ENCODE measurements at places on chromosomes 5 and 9.

DNA sequence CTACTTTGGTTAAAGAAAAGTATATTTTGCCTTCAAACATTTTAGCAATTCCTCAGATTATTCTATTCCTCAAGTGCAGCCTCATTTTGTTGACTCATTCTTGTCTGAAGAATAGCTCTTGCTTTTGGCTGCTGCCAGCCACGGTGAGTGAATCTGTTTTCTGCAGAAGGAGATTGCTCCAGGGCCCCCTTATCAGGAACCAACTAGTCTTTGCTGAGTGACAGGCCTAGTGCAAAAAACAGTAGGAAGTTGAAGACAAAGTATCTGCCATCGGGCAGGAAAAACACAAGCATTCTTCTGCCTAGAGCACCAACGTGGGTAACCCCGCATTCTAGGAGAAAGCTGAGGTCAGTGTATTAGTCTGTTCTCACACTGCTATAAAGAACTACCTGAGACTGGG, 42.3 kb downstream of the ZNF883 start:
- no peak for DNase-seq

- no peak for DNase-seq
Measured at GRCh38 chr5:111223101-111223786, 940 bp upstream of the CAMK4 start.

DNA sequence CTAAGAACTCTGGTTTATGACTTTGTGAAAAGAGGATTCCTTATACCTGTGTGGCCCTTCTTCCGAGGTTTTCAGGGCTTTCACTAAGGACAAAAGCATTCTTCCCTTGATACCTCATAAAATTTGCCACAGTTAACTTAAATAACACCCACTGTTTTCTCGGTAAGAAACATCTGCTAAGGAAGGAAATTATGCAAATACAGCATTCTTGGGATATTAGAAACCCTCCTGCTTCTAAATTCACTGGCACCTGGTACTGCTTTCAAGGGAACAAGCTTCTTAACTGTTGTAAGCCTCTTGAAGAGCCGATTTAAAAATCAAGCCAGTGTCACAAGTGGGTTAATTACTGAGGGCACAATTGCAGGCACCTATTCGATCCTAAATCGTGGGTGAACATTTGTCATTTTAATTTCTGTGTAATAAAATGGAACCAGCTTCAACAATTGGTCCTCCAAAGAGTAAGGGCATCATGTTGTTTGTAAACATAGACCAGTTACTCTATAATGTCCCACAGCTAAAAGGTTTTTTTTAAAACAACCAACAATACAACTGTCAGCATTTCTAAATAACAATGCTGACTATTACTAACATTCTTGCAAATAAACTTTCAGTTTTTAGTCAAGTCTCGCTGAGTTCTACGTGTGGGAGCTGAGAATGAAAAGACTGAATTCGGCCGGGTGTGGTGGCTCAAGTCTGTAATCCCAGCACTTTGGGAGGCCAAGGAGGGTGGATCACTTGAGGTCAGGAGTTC, 26.6 kb downstream of the AK3 start:
- DNase-seq = no peak

DNA sequence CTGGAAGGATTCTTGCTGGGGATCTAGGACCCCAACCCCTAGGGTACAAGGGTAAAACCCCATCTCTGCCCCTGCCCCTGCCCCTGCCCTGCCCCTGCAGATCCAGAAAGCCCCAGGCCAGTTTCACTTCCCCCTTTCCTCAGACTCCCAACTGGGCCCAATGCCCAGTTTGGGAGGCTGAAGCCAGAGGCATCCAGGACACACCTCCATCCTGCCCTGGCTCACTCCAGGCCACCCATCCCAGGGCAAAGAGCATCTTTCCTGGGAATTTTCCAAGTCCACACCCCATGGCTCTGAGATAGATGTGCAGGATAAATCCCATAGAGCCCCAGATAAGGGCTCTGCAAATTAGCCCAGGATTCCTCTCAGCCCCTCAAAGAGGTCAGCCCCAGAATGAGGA, 17.4 kb downstream of the CNTFR start:
- DNase-seq = no peak

GRCh38 chr9:69633716-69634115, 38.5 kb downstream of the APBA1 start:
- no peak for DNase-seq

GRCh38 chr5:169439362-169439761, 138.4 kb upstream of the SLIT3 start:
- DNase-seq = no peak

- no peak for DNase-seq
Measured at GRCh38 chr9:125434986-125435775, 173.6 kb downstream of the GAPVD1 start.

DNA sequence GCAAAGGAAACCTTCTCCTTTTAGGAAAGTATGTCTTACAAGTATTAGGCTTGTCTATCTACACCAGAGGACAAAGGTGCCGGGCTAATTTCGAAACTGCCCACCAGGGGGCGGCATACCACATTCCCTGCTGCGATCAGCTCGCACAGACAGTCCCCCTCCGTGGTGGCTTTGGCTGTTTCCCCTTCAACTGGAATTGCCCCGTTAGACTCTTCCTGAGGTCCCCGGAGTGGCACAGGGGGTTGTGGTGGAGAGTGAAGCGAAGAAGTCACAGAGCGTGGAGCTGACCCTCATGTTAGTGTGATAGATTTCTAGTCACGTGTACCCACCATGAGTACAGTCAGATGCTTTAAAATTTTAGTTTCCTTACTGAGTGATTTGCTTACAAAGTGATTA, 17.5 kb downstream of the PTTG1 start:
- DNase-seq = no peak

- DNase-seq = no peak
Measured at GRCh38 chr9:112772215-112772509, 21.6 kb downstream of the SNX30 start.

- DNase-seq = peak; percentile 11
Measured at GRCh38 chr9:34744295-34745221, 34.6 kb upstream of the CCL21 start.

DNA sequence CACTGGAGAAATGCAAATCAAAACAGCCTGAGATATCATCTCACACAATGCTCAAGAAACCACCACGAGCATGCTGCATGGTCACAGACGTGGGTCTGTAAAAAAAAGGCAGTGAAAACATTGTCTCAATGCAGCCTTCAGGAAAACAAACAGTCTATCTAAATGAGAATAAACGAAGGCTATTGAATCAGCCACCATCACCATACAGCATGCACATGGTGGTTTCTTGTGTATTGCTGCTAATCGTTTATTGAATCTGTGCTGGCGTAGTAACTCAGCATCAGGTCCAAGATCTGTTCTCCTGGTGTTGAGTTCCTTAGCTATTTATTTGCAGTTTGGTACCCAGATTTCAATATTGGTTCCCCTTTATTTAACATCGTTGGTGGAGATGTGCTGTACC, 1115.0 kb downstream of the CDH18 start:
- DNase-seq = no peak

DNA sequence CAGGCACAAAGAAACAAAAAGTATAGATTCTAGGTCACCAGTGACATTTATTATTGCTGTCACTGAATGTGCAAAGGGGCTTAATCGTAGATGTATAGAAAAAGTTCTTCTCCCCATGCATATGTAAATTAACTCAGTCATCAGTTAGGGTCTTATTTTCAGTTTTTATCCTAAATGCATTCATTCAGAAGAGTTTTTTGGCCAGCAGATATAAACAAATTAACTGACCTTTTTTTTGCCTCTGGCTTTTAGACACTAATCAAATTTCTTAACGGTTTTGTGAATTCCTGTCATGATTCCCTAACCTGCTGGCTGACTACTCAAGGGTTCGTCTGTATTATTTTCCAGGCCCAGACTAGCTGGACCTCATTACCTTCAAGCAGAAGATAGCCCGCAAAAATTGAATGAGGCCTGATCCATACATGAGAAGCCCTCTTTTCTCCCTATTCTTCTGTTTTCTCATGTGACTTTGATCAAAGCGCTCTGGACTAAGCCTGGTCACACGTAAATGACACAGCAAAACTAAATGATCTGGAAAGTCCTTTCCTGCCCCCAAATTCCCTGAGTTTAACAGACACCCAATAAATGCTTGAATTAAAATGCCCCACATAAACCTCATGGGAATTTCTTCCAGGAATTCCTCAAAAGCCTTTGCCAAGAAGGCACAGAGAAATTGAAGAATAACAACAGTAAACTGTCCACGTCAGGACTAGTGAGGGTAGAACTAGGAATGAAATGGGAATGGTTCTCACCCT, 83.7 kb downstream of the MYO10 start:
- DNase-seq = no peak

GRCh38 chr5:72364171-72364570, 44.0 kb downstream of the PTCD2 start:
- DNase-seq = no peak

GRCh38 chr5:138230261-138230660, 17.1 kb upstream of the CDC23 start:
- no peak for DNase-seq

DNA sequence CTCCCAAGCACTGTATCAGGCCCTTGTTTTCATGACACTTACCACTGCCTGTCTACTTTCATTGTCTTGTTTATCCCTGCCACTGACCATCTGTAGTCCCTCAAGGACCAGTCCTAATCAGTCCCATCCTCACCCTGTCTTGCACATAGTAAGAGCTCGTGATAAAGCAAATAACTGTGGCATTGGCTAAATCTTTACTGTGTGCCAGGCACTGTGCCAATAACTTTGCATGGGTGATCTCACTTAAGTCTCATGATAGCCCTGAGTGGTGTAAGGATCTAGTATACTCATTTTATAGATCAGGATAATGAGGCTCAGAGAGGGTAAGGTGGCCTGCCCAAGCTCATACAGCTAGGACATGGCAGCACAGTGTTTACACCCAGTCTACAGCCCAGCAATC, 5.6 kb downstream of the CDX1 start:
- DNase-seq = no peak

DNA sequence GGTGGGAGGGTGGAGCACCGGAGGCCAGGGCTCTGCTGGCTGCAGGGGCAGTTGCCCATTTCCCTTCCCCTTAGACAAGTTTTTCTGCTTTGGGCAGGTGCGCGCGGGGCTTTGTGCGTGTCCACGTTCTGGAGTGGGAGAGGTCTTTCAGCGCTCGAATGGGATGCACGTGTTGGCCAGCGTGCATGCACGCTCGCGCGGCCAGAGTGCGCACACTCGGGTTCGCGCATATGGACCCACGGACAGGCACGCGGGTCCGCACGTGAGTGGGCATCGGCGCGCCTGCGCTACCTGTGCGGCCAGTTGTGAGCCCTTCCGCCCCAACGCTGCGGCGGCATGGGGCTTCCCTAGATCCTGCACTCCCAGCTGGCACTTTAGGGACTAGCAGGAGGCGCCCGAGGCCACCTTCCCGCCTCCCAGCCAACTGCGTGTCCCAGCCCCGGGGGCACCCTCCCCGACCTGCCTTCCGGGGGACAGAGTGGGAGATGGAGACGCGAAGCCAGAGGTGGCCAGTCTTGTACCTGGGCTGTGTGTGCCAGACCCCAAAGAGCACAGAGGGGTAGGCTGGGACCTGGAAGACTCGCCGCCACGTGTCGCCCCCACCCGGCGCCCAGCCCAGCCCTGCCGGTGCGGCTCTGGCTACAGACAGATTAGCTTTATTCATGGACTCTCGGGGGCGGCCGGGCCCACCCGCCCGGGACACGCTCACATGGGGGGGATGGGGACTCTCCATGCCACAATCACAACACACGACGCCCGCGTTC, 9.8 kb upstream of the GPRIN1 start:
- DNase-seq = no peak

GRCh38 chr9:108049026-108049607, 559.5 kb upstream of the KLF4 start:
- DNase-seq = peak; percentile 89

DNA sequence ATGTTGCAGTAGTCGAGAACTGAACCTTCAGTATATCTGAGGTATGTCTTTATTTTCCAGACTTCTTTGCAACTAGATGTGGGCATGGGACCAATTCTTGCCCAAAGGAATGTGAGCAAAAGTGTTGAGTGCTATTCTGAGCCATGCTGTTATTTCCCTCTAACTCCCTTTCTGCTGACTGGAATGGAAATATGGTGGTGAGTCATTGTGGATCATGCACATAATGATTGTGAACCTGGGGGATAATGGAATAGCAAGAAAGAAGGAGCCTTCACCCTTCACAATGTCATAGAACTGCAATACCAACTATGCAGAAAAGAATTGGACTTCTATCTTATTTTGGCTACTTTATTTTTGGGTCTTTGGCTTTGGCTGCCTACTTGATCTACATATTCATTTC, 10.3 kb upstream of the DOCK2 start:
- peak; percentile 90 for DNase-seq

DNA sequence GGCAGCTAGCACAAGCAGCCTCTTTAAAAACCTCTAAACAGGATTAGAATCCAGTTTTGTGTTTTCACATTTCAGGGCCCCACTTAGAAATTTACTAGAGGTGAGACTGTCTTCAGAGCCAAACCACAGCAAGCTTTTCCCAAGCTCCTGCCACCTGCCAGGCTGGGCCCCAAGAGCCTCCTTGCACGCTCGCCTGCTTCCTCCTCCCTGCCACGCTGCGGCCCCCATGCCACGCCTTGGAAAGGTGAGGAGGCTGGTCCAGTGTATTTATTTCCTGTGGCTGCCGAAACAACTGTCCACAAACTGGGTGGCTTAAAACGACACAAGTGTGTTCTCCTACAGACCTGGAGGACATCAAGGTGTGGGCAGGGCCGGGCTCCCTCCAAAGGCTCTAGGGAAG, 43.4 kb downstream of the NKX2-5 start:
- no peak for DNase-seq

DNA sequence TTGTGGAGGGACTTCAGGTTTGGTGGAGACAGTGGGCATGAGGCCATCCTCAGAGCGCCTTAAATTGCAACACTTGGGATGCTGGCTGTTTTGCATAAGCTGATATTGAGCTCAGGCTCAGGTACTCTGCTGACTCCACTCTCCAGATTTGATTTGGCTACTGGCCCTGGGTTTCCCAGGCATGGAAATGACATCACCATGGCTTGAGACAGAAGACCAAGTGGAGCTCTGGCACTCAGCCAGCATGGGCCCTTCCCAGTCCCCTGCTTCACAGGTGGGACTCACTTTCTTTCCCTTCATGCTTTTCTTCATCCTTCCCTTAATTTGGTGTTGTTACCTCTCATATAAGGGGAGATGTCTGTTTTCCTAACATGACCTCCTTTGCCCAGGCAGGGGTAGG, 72.0 kb upstream of the IL12B start:
- DNase-seq = no peak

- no peak for DNase-seq
Measured at GRCh38 chr9:137025517-137025966, 2.5 kb downstream of the ABCA2 start.

- DNase-seq = no peak
Measured at GRCh38 chr9:89887286-89887685, 282.5 kb downstream of the GADD45G start.

GRCh38 chr5:102865510-102866236, 110.6 kb downstream of the PAM start:
- DNase-seq = peak; percentile 66
